IPS-NIHi11 (cell line): ENCODE measurements at places on chromosomes 2 and 18.

GRCh38 chr2:66105066-66105753 is 329.7 kb upstream of the MEIS1 start:
- no peak for DNase-seq

- no peak for DNase-seq
Measured at GRCh38 chr2:225468131-225468530, 68.6 kb downstream of the NYAP2 start.

- no peak for DNase-seq
Measured at GRCh38 chr18:58337686-58338085, 291.2 kb downstream of the ALPK2 start.

DNA sequence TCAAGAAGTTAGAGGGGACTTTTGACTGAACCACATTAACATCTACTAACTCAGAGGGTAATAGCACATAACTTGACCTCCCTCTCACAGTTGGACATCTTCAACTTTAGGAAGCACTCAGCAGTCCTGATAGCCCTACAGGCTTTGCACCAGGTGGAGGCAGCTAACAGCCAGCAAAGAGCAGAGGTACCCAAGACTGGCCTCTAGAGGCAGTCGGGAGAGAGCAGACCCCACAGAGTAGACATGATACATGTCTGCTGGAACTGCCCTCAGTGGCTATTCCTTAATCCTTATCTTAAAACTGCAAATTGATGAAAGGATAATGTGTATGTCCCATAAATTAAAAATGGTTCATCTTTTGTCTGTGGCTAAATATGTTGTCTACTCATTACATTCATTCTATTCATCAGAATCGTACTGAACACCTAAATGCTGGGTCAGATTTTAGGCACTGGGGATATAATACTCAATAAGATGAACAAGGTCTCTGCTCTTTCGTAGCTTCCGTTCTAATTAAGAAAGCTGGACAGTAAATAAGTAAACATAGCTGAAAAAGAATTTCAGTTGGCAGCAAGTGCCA is 49.8 kb downstream of the CAB39 start:
- DNase-seq, result peak; percentile 66

GRCh38 chr18:40066368-40066767 is 1888.7 kb upstream of the PIK3C3 start:
- DNase-seq, result no peak

GRCh38 chr2:7852546-7852945 is 829.3 kb upstream of the ID2 start:
- no peak for DNase-seq

- DNase-seq, result no peak
Measured at GRCh38 chr2:26170795-26171194, 2.1 kb upstream of the GAREM2 start.

DNA sequence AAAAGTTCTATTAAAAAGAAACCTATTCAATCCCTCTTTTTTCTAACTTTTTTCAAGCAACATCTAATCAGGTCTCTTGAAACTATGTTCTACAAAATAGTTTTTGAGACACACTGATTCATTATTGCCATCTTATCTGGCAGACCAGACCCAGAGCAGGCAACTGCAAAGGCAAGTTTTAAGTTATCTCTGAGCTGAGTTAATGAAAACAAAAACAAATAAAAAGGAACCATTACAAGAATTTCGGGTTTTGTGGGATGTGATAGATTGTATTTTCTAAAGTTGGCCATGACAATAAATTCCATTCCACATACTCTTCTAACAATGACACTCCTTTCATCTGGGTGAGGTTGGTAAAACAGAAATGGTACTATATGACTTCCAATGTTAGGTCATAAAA is 15.2 kb upstream of the TWSG1 start:
- no peak for DNase-seq

- DNase-seq, result no peak
Measured at GRCh38 chr2:237594514-237594871, 4.0 kb upstream of the RAB17 start.

- DNase-seq, result no peak
Measured at GRCh38 chr18:6820314-6820713, 90.8 kb downstream of the ARHGAP28 start.

DNA sequence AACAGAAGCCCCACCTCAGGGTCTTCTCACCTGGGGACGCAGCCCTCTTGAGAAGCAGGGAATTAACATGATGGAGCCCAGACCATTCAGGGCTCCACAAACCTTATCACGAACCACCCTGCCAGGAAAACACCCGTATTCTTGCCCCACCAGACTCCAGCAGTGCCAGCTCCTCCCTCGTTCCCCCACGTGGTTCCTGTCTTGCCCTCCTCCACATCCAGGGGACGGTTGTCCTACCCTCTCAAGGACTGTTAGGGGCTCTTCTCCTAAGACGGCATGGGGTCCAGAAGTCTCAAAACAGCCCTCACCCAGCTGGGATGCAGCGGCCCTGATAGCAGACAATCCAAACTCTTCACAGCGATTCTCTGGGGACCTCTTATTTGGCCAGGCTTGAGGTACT is 372.2 kb upstream of the HS6ST1 start:
- no peak for DNase-seq

- DNase-seq, result no peak
Measured at GRCh38 chr18:69854455-69854854, 93.2 kb downstream of the CD226 start.

DNA sequence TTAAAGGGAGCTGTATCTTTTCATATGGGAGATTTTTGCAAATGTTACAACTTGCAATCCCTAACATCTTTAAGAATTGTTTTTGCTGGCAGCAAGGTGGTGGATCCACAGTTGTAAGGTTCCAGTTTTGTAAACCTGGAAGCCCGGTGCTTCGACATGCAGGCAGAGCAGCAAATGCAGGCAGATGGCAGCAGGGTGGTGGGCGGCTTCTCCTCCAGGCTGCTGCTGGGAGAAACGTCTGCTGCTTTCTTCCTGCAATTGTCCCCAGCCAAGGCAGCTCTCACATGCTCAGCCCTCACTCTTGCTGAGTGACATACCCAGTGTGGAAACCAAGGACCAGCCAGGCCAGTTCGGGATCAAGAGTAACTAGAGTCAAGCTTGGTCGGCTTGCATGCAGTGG is 166.0 kb downstream of the SEPTIN10 start:
- DNase-seq, result no peak

- DNase-seq, result no peak
Measured at GRCh38 chr2:165743442-165743841, 50.6 kb downstream of the GALNT3 start.

DNA sequence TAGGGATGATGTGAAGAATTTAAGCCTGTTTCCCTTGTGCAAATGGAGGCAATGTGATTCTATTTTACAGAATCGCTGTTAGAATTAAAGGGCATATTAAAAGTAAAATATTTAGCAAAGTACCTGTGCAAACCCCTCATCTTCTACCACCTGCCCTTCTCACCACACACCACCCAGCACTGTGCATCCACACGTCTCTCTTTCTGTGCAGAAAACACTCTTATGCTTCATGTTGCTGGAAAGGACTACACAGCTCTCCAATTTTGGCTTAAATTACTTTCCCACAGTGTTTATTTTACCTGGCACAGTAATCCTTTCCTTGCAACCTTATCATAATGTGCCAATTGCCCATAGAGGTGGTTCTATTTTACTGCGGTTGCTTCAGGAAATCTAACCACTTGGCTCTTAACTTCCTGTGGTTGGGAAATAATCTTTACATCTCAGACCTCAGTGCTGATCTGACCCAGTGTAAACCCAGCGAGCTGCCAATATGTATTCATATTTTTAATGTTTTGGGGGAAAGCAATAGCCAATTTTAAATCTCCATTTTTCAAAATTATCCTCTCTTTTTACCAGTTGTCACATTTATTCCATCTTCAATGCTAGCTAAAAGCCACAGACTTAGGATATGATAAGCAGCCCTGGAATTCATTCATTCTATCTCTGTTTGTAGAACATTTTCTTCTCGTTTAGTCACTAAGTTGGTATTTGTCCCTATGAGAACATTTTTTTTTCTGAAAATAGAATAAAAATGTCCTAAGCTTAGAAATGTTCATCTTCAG is 250.9 kb downstream of the DSEL start:
- no peak for DNase-seq

DNA sequence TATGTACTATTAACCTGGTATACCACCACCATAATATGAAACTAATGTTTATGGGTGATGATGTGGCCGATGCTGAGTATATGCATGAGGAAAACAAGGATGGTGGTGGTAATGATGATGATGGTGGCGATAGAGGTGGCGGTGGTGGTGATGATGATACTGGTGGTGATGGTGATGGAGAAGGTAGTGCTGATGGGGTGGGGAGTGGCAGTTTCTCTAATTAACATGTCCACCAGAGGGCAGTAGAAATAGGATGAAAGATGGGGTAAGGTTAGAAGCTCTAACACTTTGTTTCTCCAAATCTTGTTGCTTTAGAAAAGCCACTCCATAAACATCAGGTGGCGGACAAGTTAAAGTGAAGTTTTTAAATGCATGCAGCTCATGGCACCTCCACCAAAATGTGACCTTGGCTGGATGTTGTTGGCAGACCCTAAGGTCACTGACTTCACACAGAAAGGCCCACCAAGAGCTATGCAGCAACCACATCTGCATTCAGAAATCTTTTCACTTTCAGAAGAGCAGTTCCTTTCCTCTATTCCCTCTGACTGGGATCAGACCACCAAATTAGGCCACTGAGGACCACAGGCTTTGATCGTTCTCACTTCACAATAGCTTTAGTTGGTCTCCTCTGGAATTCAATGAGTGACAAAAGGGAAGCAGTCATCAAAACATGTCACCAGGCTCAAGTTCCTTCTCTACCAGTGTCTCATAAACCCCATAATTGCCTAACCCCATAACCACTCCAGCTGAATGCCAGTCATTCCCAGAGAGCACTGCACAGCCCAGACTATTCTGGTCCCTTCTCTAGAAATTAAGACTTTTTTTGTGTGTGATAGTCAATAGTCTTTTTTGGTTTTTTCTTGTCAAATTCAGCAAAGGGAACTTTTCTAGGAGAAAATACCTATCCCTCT is 7.5 kb upstream of the BCL11A start:
- peak; percentile 29 for DNase-seq

DNA sequence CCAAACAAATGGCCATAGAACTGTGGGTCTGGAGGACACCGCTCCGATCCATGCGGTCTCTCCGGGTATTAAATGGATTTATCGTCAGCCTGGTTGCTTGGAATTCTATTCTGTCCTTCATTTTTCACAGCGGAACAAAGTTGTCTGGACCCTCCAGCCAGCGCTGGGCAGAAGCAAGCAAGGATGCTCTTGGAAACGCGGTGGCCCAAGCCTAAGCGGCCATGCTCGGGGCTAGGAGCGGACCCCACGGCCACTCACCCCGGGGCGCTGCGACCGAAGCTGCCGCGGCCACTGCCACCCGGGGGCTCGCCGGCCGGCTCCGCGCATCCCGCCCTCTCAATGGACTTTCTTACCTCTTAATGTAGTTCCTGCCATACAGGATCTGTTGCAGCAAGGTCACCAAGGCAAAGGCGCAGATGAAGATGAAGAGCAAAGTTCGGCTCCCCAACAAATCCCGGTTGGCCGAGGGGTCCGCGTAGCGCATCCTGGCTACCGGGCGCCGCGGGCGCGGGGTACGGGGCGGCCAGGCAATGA is 761 bp downstream of the ST8SIA5 start:
- no peak for DNase-seq

- no peak for DNase-seq
Measured at GRCh38 chr18:9931678-9932077, 17.9 kb downstream of the VAPA start.

DNA sequence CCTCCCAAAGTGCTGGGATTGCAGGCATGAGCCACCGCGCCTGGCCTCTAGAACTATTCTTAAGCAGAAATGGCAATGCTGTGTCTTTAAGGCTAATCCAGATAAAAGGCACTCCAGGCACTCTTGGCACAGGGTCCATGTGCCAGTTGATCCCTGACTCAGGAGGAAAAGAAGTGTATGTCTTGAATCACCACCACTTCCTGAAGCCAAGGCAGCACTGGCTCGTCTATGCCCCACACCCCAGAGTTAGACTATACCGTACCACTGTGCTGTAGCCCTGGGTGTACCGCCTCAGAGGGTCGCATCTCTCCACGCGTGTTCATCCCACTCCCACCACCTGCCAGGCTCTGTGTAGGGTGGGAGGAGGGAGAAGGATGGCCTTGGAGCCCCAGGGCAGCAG is 9.0 kb downstream of the TNFRSF11A start:
- DNase-seq, result no peak

DNA sequence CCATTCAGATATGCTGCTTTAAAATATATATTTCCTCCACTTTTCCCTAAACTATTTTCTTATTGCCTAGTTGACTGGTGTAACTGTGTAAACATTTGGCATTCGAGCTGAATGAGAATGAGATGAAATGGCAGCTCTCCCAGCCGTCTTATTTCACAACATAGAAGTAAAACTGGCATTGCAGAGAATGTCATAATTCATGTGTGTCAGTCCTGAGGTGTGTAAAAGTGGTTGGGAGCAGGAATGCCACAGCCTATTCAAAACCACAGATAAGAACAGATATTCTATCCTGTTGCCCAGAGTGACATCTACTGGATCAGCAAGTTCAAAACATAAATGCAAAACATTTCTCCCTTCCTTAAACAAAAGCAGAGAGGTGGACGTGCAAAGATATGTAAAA is 565.5 kb upstream of the CHAC2 start:
- peak; percentile 20 for DNase-seq

GRCh38 chr2:176132205-176133171 is 3.0 kb downstream of the HOXD8 start:
- no peak for DNase-seq

DNA sequence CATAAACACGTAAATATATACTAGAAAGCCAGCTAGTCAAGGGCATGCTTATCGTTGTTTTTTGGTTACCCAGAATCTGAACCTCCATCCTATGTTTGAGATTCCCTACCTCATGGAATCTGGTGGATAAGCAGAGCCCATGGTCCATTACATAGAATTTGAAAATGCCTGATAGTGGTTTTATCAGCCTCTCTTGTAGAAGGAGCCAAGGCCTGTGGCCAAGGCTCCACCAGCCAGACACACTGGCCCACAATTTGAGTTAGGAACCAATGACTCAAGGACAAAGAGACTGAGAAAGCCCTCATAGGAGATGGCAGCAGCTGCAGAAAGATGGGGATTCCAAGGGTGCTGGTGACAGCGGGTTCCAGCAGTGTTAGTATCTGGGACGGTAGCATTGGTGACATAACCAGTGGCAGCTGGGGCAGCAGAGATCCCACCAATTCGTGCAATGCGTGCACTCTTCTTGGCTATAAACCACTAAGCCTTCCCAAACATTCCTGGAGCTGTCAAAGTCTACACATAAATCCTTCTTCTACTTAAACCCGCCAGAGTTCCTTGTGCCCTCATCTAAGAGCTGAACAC is 51.2 kb upstream of the RMDN2 start:
- DNase-seq, result no peak

DNA sequence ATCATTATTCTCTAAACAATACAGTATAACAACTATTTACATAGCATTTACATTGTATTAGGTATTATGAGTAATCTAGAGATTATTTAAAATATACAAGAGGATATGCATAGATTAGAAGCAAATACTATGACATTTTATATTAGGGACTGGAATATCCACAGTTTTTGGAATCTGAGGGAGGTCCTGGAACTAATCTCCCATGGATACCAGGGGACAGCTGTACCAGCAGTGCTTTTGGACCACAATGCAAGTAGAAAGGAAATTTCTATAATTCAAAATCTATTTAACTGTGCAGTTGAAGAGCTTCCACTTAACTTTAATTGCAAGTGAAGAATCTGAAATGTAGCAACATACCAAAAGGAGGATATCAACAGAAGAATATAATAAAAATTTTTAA is 120.8 kb downstream of the LTBP1 start:
- DNase-seq, result no peak

- DNase-seq, result peak; percentile 51
Measured at GRCh38 chr18:48222118-48222517, 187.1 kb downstream of the ZBTB7C start.
